ENCODE measurements at places on chromosomes 4 and X.

DNA sequence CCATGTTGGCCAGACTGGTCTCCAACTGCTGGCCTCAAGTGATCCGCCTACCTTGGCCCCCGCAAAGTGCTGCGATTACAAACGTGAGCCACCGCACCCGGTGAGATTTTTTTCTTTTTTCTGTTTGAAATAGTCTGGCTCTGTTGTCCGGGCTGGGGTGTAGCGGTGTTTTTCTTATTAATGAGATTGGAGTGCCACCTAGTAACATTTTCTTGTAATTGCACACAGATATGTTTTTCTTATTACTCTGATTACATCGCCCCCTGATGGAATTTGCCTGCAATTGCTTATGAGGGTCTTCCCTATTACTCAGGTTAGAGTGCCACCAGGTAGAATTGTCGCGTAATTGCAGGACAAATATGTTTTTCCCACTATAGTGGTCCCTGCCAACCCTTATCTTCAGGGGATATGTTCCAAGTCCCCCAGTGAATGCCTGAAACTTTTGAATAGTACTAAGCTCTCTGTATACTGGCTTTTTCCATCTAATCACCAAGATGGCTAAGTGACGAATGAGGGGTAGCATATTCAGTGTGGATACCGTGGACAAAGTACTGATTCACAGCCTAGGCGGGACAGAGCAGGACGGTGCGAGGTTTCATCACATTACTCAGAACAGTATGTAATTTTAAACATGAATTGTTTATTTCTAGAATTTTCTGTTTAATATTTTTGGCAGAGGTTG, 8.6 kb upstream of the PDHA1 start:
- DNase-seq, result no peak

DNA sequence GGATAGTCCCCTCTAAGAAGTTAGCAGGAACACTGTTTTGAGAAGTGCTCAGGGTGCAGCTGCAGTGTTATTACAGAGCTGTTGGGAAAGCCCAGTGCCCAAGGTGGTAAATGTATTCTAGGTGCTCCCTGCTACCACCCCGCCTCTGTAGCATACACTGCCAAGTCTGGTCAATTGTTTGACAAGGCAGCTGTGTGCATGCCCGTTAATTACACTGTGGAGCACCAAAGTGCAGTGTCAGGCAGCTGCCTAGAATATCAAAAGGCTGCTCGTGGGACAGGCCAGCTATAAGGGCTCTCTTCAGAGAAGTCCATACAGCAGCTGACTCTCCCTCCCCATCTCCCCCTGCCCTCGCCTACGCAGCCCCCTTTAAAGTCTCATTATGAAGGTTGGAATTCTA, 99.9 kb upstream of the KLHL13 start:
- DNase-seq, result no peak

DNA sequence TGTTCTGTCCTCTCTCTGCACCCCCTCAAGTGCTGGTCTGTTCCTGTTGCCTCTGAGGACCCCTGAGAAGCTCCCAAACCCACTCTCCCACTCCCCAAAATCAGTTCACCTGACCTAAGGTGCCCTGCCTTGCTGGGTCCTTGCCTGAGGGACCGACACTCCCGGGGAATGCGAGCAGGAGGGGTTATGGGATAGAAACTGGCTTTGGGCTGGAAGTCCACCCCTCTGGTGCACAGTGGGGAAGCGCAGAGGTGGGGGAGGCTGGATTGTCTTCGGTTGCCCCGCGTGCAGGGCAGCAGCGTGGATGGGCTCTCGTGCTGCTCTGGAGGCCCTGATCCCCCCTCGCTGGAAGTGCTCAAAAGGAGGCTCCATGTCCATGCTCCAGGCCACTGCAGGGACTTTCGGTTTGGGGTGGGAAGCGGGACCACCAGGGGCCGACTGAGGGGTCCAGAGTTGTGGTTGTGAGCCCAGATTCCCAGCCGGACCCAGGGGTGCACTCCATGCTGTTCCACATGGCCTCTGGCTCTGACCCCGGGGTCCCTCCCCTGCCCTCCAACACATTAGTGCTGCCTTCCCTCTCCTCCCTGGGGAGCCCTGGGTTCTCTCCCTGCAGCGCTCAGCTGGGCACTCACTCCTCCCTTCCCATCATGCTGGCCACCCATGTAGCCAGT, 7.6 kb downstream of the SORCS2 start:
- no peak for DNase-seq

DNA sequence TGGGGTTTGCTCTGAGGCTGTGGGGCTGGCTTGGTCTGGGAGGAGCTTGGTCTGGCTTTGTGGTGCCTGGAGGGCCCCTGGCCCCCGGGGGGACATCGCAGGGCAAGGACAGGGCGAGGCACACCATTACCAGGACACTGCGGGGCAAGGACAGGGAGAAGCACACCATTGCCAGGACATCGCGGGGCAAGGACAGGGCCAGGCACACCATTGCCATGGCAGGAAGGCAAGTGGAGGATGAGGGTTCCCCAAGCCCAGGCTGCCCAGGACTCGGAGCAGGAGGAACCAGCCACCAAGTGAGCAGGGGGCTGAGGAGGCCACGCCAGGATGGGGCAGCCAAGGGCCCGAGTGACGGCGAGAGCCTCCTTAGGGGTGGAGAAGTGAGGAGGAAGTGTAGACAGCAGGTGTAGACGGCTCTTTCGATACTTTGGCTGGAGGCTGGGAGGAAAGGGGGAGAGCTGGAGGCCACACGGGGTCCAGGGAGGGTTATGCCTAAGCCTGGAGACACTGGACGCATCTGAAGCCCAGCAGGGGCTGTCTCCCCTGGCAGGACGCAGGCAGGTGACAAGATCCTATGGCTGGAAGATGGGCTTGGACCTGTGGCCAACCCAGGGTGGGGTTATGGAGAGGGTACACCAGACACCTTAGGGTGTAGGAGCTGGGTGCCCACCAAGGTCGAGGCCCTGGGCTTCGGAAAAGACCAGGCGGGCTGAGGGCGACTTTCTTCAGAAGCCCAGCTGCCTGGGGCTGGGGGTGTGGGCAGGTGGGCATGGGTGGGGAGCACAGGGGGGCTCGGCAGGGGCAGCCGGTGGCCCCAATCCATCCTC, 7.3 kb downstream of the NKX1-1 start:
- no peak for DNase-seq

GRCh38 chr4:181835348-181835747, 407.9 kb upstream of the TENM3 start:
- DNase-seq, result no peak

- DNase-seq, result no peak
Observed at GRCh38 chr4:156892805-156893204, 78.8 kb downstream of the PDGFC start.

DNA sequence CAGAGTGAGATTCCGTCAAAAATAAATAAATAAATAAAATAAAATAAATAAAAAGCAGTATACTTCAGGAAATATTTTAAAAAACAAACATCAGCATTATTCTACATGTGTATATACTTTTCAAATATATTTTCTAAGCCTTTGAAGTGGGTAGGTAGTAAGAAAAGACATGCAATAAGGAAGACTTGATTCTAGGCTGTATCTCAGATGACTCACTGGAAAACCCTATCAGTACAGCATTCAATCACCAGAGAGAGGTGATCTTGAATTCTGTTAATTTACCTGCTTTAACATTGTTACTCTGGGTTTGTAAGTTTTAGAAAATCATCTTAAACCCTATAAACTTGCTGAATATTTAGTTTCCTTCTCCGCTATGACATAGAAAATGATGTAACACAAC, 106.6 kb upstream of the NAP1L5 start:
- no peak for DNase-seq

DNA sequence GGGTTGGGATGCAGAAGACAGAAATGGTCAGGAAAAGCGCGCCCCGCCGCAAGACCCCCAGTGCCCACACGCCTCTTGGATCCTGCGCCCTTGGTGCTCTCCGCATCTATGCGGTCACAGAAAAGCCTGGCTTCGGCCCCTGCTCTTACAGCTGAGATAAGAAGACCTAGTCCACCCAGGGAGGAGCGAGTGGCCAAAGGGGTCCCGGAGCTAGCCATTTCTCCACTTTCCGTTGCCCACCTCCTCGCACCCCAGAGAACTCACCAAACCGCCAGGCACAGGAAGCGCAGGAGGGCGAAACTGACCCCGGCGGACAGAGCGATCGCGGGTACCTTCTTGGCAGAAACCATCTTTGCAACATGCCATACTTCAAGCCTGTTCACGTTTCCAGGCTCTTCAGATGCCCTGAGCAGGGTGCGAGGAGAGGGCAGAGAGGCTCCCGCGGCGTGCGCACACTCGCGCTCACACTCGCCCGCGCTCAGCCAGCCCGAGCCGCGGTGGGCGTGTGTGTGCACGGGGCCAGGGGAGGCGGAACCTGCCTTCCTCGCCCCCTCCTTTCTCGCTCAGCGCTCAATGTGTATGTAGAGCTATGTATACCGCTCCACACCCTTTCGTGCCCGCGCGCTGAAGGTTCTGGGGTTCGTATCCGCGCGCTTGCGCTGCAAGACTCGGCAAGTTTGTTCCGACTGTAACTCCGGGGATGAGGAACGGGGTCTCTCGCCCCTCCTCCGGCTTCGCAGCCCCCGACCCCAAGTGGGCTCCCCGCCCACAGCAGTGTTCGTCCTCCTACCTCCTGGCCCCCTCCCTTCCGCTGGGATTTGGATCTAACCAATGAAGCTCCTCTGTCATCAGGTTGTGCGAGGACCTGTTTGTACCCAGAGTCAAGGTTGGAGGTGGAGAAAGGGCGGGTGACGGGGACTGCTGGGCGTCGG, at the start of gene GABRA4:
Gene GABRA4, minus strand, starts transcription at position 507 of the 932 bp plus-strand sequence. Its CDS starts 157 bp downstream, at position 350.
- DNase-seq, result peak; percentile 83

GRCh38 chr4:88803600-88804096, 106.0 kb upstream of the NAP1L5 start:
- DNase-seq, result no peak

- DNase-seq, result no peak
Observed at GRCh38 chr4:8215001-8215427, 15.9 kb downstream of the SH3TC1 start.

GRCh38 chr4:122131562-122132157, 20.5 kb upstream of the BLTP1 start:
- DNase-seq, result no peak

DNA sequence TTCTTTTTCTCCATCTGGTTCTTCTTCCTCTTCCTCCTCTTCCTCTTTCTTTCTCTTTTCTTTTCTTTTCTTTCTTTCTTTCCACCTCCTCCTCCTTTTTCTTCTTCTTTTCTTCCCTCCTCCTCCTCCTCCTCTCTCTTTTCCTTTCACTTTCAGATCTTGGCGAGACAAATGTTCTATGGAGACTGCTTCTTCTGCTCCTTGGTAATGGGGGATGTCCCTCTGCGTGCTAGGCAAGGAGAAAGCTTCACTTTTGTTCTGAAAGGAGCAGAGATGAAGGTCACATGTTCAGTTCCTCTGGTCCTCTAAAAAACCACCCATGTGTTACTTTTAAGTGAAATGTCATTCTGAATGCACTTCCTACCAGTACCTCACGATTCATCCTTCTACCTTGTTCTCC, 33.2 kb downstream of the NBDY start:
- DNase-seq, result no peak

GRCh38 chr4:103498161-103499070, 221.4 kb downstream of the TACR3 start:
- DNase-seq, result peak; percentile 72

- DNase-seq, result no peak
Observed at GRCh38 chr4:74158466-74159142, 686 bp downstream of the MTHFD2L start.
